ENCODE measurements at places on chromosomes 4 and X.

GRCh38 chr4:1727117-1728031, 6.1 kb downstream of the TACC3 start:
- no peak for DNase-seq

DNA sequence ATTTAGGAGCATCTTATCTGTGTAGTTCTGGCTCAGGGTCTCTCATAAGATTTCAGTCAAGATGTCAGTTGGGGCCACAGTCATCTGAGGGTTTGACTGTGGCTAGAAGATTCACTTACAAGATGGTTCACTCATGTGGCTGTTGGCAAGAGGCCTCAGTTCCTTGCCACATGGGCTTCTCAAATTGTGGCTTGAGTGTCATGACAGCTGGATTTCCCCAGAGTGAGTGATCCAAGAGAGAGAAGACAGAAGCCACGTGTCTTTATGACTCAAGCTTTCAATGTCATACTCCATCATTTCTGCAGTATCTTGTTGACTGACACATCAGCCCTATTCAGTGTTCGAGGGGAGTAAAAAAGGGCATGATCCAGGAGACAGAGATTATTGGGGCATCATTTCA, 131.3 kb upstream of the AP1S2 start:
- DNase-seq, result no peak

DNA sequence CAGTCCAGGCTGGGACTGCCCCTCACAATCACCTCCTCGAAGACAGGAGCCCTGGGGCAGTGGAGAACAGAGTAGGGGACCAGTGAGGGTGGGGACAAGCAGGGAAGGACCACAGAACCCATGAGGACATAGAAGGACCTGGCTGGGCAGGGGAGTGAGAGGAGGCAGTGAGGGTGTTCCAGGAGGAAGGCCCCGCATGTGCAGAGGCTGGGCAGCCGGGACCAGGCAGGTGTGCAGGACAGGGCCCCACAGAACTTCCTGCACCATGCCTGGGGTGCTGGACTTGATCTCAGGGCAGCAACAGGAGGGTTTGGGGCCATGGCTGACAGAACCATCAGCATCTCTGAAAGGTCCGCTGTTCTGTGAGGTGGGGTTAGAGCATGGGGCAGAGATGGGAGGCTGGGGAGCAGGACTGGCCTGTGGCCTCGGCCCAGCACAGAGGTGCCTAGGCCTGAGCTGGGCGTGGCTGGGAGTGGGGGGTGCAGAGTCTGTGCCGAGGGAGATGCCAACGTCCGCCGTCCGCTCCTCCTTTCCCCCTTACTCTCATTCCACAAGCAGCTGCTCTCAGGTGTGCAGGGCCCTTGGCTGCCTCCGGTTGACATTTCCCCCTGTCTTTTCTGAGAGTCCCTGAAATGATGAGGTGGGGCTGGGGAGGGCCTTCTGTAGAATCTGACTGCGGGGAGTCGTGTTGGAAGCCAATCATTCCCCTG, 40.8 kb downstream of the EVC start:
- DNase-seq, result no peak

GRCh38 chr4:7857238-7857701, 82.4 kb downstream of the AFAP1 start:
- no peak for DNase-seq
